ENCODE measurements at places on chromosomes 4 and X.

GRCh38 chrX:112913807-112914206 is 73.2 kb upstream of the AMOT start:
- DNase-seq: no peak

GRCh38 chr4:152458801-152459302 is 77.0 kb downstream of the FBXW7 start:
- no peak for DNase-seq

DNA sequence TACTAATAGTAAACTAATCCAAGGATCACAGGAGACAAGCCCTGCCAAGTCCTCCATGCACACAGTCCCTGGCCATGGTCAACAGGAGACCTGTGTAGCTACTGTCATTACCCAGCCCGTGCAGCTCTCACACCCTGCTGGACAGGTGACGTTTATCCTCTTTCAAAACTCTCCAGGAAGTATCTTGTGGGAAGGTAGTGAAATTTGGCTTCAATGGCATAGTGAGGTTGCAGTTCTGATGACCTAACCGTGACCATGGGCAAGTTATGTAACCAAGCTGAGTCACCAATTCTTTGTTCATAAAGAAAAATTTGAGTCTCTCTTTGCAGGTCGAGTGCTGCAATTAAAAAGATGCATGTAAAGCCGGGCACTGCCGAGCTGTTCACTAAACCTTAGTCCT is 11.3 kb upstream of the SLC2A9 start:
- DNase-seq: peak; percentile 97

DNA sequence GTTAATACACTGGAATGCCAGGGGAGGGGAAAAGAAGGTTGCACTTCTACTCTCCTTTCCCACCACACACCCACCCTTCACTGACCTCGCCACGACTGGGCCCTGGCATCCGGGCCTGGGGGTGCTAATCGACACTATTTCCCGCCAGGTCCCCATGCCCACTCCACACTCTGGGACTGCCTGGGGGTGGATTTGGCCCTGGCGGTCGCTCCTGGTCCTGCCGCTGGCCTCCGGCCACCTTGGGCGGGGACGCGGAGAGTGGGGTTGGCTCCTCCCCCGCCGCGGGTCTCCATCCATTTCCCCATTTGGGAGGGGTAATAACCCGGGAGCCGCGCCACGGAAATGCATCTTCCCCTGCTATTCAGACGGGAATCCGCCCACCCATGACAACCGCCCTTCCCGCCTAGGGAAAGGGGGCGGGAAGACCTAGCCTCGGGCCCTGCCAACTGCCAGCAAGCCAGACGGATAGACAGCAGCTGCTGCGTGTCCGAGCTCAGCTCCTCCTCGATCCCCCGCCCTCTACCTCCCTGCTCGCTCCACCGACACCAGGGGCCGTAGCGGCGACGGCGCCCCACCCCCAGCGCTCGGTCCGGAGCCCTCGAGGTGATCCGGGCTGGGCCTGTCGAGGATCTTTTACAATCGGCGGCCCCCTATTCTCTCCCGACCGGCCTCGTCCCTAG is 78.1 kb downstream of the RLIM start:
- DNase-seq: peak; percentile 49
